Caco-2 (cell line): ENCODE measurements at places on chromosomes 4 and X.

GRCh38 chr4:108555701-108556100, 64.7 kb upstream of the RPL34 start:
- H3K4me3 ChIP-seq = no peak overlapping the region
- H3K36me3 ChIP-seq = no peaks in the 10 kb centered on the region
- DNase-seq = no peak
- no peaks in the 10 kb centered on the region for H3K4me1 ChIP-seq

DNA sequence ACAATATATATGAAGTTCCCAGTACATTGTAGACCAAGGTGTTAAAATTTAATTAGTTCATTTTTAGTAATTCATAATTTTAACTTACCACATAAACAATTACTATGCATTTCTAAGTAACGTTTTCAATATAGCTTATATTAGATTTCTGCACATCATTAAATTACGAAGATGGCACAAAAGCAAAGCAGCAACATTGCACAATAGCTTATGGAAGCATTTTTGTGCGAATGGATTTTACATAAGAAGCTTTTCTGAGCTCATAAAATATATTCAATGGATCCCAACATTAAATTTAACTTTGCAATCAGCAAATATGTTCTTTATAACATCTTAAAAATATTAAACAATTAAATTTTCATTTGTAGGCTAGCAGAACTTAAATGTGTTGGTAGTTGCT, 875.4 kb downstream of the ADGRL3 start:
- H3K4me1 ChIP-seq = no peaks in the 10 kb centered on the region
- no peak overlapping the region for H3K4me3 ChIP-seq
- no peaks in the 10 kb centered on the region for H3K27me3 ChIP-seq

DNA sequence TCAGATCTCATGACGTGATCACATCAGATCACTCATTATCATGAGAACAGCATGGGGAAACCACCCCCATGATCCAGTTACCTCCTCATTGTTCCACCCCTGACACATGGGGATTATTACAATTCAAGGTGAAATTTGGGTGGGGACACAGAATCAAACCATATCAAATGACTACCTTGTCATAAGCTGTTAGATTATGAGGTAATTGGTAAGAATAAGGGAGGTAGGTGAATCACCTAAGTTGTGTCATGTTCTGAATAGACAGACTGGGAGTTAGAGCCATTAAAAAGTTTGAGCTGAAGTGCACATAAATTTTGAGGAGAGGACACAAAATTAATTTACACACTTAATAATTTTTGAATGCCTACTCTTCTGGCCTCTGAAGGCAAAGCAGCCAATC, 24.7 kb downstream of the SLC9B1 start:
- H3K4me1 ChIP-seq = no peaks in the 10 kb centered on the region
- no peaks in the 10 kb centered on the region for H3K27me3 ChIP-seq
- H3K27ac ChIP-seq = no peak overlapping the region

- no peaks in the 10 kb centered on the region for H3K27me3 ChIP-seq
- H3K4me3 ChIP-seq = no peak overlapping the region
- no peak for DNase-seq
Observed at GRCh38 chrX:67624325-67624724, 80.5 kb downstream of the AR start.

DNA sequence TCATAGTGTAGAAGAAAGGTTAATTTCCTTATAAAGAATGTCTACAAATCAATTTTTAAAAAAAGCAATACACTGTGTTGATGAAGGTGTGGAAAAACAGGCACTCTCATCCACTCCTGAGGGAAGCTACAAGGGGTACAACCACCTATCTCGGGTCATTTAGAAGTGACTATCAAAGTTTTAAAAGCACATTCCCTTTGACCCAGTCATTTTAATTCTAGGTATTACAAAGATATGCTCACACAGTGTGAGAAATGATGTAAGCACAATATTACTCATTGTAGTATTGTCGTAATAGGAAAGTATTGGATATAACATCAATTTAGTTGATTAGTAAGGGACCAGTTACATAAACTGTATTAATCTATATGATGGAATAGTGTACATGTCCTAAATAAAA, 7.4 kb upstream of the HCCS start:
- DNase-seq = no peak
- peaks cover 24% of the 10 kb centered on the region; the same call in 1 of the 2 replicates for H3K4me1 ChIP-seq
- no peaks in the 10 kb centered on the region for H3K27me3 ChIP-seq
- no peaks in the 10 kb centered on the region for H3K36me3 ChIP-seq
- H3K4me3 ChIP-seq = no peak overlapping the region
- H3K27ac ChIP-seq = no peak overlapping the region

DNA sequence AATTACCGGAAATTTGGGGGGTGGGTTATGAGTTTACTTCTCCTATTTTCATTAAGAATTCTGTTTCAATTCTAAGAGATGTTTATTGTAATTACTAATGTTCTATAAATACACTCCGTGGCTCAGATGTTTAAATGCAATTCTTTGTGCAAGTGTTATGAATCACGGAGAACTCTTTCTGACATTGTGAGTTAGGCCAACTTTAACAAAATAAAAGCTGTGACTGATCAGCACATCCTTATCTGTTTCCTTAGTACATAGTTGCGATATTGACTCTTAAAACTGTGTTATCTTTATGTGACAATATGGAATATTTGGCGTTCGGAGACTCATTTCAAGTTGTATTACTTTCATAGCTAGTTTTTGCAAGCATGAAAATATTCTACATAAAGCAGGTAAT, 902 bp downstream of the KLHL4 start:
- no peaks in the 10 kb centered on the region for H3K27me3 ChIP-seq
- no peaks in the 10 kb centered on the region for H3K4me1 ChIP-seq
- no peak overlapping the region for H3K27ac ChIP-seq
- DNase-seq = no peak
- no peaks in the 10 kb centered on the region for H3K36me3 ChIP-seq

- no peaks in the 10 kb centered on the region for H3K36me3 ChIP-seq
- no peak for DNase-seq
- no peak overlapping the region for H3K4me3 ChIP-seq
- H3K27me3 ChIP-seq = no peaks in the 10 kb centered on the region
- no peaks in the 10 kb centered on the region; the same call in 1 of the 2 replicates for H3K4me1 ChIP-seq
- no peak overlapping the region for H3K27ac ChIP-seq
Observed at GRCh38 chrX:139909712-139910111, 23.1 kb downstream of the ATP11C start.

- no peak overlapping the region for H3K27ac ChIP-seq
- no peaks in the 10 kb centered on the region for H3K4me1 ChIP-seq
- no peak overlapping the region for H3K4me3 ChIP-seq
- H3K36me3 ChIP-seq = no peaks in the 10 kb centered on the region
Observed at GRCh38 chr4:66489370-66489769, 819.1 kb upstream of the EPHA5 start.

GRCh38 chrX:130715299-130715698, 187.7 kb downstream of the ENOX2 start:
- H3K4me3 ChIP-seq = no peak overlapping the region
- no peaks in the 10 kb centered on the region for H3K36me3 ChIP-seq
- H3K27ac ChIP-seq = no peak overlapping the region
- no peaks in the 10 kb centered on the region for H3K27me3 ChIP-seq
- H3K4me1 ChIP-seq = no peaks in the 10 kb centered on the region

DNA sequence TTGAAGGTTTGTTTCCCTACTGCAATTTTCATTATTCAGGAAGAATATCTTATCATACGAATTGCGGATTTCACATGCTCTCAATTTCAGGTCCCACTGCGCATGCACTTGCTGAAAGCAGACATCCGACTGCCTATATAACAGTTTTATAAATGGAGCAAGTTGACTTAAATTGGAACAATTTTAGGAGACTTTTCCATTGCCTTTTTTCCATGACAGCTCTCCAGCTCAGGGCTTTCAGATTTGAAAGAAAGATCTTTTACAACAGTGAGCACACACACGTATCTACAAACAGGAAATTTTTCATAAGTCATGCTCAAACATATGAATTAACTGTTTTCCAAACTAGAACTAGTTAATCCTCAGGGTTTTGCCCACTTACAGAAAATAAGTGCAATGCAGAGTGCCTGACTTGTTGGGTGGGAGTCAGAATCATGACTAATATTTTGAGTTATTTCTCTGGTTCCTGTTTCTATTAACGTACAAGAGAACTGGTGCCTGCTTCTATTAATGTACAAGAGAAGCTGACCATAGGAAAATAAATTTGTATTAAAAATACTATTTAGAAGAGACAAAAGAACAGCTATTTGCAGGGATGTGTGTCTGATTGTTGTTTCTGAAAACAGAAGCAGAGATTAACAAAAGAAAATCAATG, 137.9 kb downstream of the GPC3 start:
- no peak overlapping the region for H3K4me3 ChIP-seq
- H3K27me3 ChIP-seq = no peaks in the 10 kb centered on the region
- H3K36me3 ChIP-seq = no peaks in the 10 kb centered on the region
- H3K27ac ChIP-seq = no peak overlapping the region
- H3K4me1 ChIP-seq = no peaks in the 10 kb centered on the region
- DNase-seq = no peak

DNA sequence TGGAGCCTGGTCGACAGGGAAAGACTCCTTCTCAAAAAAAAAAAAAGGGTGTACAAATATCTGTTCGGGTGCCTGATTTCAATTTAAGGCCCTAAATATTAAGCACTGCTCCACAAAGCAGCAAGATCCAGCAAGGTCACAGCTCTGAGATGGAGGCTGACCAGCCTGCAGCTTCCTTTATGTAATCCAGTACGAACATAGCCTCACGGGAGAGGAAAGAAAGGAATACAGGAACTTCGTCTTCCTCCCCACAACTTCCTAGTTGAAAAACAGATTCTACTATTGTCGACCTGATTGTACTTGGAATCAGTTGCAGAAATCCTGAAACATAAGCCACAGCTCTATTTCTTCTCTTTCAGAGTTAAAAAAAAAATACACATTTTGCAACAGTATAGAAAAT, 53.5 kb upstream of the TBC1D9 start:
- no peak for DNase-seq
- no peak overlapping the region for H3K4me3 ChIP-seq
- no peaks in the 10 kb centered on the region for H3K4me1 ChIP-seq
- H3K27ac ChIP-seq = no peak overlapping the region
- H3K27me3 ChIP-seq = no peaks in the 10 kb centered on the region
- H3K36me3 ChIP-seq = no peaks in the 10 kb centered on the region

- peak; percentile 27 for DNase-seq
- H3K27ac ChIP-seq = no peak overlapping the region
- H3K36me3 ChIP-seq = no peaks in the 10 kb centered on the region
- H3K27me3 ChIP-seq = no peaks in the 10 kb centered on the region
- no peak overlapping the region for H3K4me3 ChIP-seq
Observed at GRCh38 chrX:97685753-97686152, 802.0 kb downstream of the RPA4 start.

- H3K36me3 ChIP-seq = no peaks in the 10 kb centered on the region
- no peaks in the 10 kb centered on the region for H3K27me3 ChIP-seq
- no peak for DNase-seq
- no peaks in the 10 kb centered on the region for H3K4me1 ChIP-seq
- no peak overlapping the region for H3K4me3 ChIP-seq
Observed at GRCh38 chr4:84968925-84969324, 2.4 kb upstream of the WDFY3 start.

DNA sequence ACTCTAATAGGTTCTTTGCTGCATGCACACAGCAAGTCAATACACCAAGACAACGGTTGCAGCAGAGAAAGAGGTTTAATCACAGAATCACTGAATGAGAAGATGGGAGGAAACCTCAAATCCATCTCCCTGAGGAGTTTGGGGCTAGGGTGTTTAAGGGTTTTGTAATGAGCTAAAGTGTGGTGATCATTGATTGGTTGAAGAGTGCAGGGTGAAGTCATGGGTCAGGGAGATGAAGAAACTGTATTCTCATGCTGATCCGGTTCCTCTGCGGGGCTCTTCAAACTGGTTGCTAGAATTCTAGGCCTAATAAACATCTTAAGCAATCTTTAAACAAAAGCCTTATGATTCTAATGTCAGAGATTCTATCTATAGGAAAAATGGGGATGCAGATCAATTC, 432.5 kb upstream of the FAM47C start:
- H3K4me1 ChIP-seq = no peaks in the 10 kb centered on the region
- no peaks in the 10 kb centered on the region for H3K27me3 ChIP-seq
- no peak overlapping the region for H3K27ac ChIP-seq
